ENCODE measurements at places on chromosomes 16 and 17. TPM values are rescaled to one million over a fixed set of nuclear protein-coding genes. Genes with fewer than 3 reads are reported as not detected.
A peak's percentile ranks its signal among the peaks of the same experiment; 100 is the strongest.

GRCh38 chr17:45092911-45093430, 31.9 kb downstream of the NMT1 start:
- no peak for DNase-seq

DNA sequence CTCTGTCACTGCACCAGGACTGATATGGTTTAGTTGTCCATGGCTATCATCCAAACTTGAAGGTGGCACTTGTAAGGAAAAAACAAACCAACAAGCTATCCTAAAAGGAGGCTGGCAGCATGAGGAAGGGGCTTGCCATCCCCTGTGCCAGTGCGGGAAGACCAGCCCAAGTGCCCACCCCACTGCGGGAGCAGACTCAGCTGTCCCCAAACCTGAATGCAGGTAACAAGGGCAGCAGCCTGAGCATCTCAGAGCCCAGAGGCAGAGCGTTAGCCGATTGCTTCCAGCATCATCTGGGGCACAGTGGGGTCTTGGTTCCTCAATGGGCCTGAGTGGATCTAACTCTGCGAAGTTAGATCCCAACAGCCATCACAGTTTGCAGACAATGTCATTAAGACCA, 29.2 kb upstream of the C16orf78 start:
- DNase-seq: no peak

- no peak for DNase-seq
Measured at GRCh38 chr16:50942143-50942542, 200.3 kb downstream of the CYLD start.

DNA sequence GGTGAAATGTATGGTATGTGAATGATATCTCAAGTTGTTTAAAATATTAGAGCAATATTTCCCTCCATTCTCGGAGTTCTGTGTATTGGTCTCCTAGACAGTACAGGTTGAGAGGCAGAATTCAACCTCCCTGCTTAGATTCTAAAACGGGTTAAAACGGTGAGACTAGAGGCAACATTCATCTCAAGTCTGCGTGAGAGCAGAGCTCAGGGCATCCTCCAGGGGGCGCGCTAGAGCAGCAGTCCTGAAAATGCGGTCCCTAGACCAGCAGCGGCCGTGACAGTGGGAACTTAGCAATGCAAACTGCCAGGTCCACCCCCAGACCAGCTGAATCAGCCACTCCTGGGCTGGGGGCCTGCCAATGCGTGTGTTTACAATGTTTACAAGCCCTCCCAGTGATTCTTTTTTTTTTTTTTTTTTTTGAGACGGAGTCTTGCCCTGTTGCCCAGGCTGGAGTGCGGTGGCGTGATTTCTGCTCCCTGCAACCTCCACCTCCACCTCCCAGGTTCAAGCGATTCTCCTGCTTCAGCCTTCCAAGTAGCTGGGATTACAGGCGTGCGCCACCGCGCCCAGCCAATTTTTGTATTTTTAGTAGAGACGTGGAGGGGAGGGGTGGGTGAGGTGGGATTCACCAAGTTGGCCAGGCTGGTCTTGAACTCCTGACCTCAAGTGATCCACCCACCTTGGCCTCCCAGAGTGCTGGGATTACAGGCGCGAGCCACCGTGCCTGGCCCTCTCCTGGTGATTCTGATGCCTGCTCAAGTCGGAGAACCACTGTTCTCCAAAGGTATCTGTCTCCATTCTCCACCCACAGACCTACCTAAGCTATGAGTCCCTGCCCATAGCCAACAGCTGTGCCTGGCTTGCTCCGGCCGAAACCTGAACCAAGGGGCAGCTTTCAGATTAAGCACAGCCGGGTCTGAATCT, 24.2 kb downstream of the KLHL36 start:
- peak; percentile 76 for DNase-seq

DNA sequence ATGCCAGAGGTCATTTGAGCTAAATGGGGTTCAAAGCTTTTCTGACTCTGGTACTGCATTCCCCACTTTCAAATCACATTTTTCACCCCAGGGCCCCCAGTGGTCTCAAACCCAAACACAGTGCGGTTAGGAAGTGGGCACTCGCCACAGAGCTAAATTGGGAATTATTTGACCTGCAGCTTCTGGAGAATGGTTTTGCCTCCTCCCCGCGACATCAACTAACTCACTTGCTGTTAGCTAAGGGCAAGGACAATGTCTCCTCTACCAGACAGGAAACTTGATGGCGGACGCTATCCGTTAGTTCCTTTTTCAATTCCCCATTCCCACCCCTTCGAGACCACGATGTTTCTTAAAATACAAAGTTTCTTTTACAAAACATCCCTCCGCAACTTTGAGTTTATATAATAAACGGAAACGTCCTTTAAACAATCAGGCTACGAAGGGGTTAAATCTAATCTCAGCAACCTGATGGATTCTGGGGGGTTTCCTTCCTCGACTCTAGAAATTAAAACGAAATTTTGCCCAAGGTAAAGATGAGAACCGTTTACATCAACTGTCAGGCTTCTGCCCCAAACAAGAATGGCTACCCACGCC, 500 bp upstream of the KAT7 start:
- DNase-seq: no peak

DNA sequence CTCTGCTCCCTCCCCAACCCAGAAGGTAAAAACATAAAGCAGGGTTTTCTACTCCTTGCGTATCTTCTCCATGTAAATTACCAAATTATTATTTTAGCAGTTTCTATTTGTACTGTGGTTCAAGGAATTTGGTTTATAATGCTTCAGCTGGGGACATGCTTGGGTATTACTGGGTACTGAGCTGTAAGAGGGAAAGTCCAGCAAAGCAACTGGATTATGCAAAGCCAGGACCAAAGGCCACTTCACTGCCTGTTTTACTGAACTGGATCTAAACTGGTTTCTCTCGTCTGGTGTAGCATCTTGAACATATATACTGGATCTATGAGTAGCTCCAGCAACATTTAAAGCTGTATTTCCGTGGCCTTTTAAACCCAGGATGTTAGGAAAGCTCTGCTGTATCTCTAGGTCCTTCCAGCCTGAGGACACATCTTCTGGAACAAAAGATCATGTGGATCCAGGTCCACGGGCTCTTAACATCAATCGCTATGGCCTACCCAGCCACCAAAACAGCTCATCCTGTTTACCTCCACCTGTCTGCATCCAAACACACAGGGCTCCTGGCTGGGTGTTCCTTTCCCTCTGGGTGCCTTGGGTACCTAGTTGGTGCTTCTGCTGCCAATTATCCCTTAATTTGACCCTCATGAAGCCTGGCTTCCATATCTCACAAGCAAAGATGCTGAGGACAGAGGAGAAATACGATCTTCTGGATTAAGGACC, 7.2 kb downstream of the PMP22 start:
- DNase-seq: no peak

- DNase-seq: no peak
Measured at GRCh38 chr16:15523939-15524338, 89.6 kb downstream of the BMERB1 start.

DNA sequence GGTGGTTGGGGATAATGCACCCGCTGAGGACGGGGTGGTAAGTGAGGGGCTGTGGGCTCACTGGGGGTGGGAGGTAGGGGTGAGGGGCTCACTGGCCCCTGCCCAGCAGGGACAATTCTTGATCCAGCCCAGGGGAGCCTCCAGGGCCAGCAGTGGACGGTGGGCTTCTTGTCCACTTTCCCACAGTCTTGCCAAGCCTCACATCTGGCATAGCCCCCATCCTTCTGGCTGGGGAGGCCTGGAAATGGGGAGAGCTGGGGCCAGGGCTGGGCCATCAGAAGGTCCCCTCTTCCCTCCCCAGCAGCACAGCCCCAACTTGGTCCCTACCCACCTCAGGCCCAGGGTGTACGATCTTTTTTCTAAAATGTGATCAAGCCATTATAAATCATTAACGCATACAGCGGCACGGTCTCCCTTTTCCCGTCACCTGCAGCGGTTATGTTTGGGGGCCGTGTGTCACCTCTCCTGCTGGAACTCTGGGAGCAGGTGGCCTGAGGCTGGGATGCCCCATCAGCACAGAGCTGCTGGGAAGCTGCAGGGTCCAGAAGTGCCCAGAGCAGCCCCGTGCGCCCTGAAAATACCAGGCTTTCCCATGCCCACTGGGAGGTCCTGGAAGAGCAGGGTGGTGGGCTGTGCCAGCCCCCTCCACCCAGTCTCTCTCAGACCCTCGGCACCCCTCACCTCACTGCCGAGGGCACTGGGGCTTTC, 7.2 kb upstream of the SETD6 start:
- no peak for DNase-seq

DNA sequence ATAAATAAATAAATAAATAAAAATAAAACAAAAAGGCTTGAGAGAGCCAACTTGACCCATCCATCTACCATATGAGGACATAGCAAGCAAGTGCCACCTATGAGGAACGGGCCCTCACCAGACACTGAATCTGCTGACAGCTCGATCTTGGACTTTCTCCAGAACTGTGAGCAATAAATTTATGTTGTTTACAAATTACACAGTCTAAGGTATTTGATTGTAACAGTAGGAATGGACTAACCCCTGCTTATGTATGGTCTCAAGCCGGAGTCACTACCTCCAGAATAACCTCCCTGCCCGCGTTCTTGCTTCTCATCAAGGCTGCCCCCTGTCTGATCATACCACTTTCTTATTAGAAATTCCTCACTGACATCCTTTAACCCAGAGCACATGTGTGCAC, 9.9 kb downstream of the SLC5A11 start:
- DNase-seq: no peak

DNA sequence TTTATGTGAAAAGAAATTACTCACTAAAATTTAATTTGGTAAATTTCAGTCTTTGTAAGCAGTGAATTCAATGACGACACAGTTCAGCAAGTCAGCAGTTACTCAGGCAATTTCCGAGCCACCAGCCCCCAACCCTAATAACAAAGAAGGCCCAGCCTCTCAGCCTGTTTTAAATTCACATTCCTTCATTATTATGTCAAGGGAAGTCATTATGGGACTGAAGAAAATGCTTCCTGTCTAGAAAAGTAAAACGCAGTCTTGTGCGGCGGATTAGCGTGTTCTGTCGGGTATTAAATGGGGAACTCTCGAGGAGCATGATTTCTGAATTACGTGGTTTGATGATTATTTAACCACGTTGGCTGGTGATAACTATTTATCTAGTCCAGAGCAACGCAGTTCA, 177.6 kb downstream of the AIPL1 start:
- no peak for DNase-seq

DNA sequence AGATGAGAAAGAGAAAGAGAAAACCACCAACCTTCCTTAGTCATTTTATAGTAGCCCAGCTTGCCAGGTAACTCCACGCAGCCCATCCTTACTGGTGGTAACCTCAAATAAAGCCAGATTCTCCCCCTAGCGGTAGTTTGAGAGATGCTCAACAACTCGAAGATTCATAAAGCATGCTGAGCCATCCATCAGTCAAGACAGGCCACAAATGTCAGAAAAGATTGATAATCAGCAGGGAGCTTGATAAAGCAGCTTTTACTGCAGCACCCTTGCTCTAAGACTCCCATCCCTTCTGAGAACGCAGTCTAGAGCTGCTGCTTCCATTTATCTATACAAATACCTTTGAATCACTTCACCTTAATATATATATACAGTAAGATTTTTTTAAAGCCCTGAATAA, 451.5 kb upstream of the HSBP1 start:
- no peak for DNase-seq

DNA sequence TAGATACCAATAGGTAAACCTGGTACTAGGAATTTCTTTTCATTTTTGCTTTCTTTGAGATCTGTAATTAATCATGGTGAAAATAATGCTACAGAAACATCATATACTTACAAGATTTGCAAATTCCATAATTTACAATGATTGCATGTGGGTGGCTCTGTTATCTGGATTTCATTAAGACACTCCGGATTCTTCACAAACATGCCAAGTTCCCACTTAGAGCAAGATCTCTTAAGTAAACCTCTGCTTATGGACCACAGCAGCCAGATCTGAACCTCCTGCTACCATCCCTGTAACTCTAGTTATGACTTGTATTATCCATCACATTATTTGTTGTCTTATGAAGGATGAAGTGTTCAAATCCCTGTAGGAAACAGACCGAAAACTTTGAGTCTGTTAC, 424.7 kb downstream of the CDH13 start:
- DNase-seq: no peak

GRCh38 chr17:47697906-47698711, 4.1 kb downstream of the TBKBP1 start:
- DNase-seq: no peak

- DNase-seq: no peak
Measured at GRCh38 chr17:74758848-74759168, 10.4 kb downstream of the NHERF1 start.

GRCh38 chr16:85176541-85177447, 64.5 kb upstream of the CIBAR2 start:
- no peak for DNase-seq

GRCh38 chr17:5951912-5952311, 118.3 kb upstream of the WSCD1 start:
- no peak for DNase-seq

- DNase-seq: no peak
Measured at GRCh38 chr17:69858460-69858859, 216.6 kb upstream of the KCNJ16 start.

GRCh38 chr17:31842195-31843069, 16.6 kb downstream of the COPRS start:
- peak; percentile 51 for DNase-seq

DNA sequence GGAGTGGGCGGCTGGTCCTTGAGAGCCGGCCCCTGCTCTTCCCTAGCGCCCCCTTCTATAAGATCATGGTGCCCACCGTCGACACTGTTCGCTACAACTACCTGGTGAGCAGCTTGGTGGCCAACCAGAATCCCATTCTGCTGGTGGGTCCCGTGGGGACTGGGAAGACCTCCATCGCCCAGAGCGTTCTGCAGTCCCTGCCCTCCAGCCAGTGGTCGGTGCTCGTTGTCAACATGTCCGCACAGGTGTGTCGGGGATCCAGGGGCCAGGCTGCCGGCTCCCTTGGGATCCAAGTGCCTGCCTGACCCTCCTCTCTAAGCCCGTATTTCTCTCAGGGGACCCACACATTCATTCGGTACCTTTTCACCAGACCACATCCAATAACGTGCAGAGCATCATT, 41.4 kb upstream of the KDM6B start:
- DNase-seq: no peak

Gene EFCAB5
- total RNA-seq: 0.46 TPM

Gene PRSS33
- total RNA-seq: 0.54 TPM

Gene WNT9B
- total RNA-seq: not detected

Gene KRT31
- not detected for total RNA-seq

Gene PRKCA
- total RNA-seq: 65.8 TPM

Gene ASIC2
- not detected for total RNA-seq

Gene SCARF1
- total RNA-seq: 2.5 TPM

Gene QPRT
- 5.4 TPM for total RNA-seq

Gene LGALS9C
- total RNA-seq: not detected

Gene CCDC40
- 1.3 TPM for total RNA-seq

Gene CCDC78
- 6.5 TPM for total RNA-seq

Gene OR1A1
- total RNA-seq: not detected

Gene ABCA10
- total RNA-seq: 0.41 TPM
